ENCODE measurements at places on chromosomes 13 and 19.
A peak's percentile ranks its signal among the peaks of the same experiment; 100 is the strongest.

DNA sequence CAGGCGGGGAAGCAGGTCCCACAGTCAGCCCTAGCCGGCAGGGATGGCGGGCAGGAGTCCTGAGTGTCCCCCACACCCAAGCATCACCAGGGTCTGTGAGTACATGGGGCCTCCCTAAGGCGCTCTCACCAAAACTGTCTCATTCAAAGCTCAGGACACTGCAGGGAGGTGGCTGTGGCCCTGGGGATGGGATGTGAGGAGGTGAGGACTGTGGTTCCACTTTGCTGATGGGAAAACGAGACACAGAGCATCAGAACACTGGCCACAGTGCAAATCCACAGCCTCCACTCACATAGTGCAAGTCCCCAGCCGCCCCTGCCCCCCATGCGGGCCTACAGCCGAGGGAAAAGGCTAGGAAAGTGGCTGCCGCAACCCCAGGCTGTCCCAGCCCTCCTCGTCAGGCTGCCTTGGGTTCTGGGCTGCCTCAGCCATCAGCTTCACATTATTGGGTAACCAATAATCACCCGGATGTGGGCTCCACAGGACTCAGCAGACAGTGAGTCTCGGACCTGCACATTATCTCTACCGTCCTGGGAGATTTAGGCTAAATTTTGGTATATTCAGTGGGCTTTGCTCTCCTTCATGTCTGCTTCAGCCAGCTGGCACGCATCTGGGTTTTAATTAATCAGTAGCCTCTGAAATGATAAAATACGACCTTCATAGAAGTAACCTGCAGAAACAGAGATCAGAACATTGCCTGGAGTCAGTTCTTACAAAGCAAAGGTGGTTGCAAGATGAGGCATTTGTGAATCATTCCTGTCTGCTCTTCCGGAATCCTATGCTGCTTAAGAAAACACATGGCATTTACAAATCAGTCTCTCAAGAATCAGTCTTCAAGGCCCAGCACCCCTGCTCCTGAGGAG is 77.0 kb downstream of the SOX1 start:
- no peak for DNase-seq

DNA sequence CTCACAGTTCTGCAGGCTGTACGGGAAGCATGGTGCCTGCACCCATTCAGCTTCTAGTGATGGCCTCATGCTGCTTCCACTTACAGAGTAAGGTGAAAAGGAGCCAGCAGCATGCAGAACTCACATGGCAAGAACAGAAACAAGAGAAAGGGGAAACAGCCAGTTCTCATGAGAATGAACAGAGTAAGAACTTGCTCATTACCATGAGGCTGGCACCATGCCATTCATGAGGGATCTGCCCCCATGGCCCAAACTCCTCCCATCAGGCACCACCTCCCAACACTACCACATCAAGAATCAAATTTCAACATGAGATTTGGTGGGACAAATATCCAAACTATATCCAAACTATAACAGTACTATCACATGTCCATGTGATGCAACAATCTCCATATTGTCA is 72.1 kb downstream of the KATNAL1 start:
- DNase-seq: no peak

DNA sequence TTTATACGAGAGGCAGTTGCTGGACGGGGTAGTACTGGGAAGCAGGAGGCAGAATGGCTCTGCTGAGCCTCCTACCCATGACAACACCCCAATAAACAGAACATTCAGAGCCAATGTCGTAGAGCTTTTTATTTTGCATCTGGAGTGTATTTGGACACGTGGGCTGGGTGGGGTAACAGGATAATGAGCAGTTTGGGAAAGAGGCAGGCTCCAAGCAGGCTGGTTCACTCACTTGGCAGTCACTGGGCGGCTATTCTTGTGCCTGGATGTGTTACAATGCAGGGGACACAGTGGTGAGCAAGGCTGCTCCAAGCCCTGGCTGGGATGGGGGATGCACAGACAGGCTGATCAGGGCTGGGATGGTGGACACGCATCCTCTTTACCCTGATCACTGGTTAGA is 9.5 kb downstream of the ACTMAP start:
- DNase-seq: peak; percentile 87

GRCh38 chr19:34317311-34317927 is 47.6 kb upstream of the GPI start:
- DNase-seq: no peak

DNA sequence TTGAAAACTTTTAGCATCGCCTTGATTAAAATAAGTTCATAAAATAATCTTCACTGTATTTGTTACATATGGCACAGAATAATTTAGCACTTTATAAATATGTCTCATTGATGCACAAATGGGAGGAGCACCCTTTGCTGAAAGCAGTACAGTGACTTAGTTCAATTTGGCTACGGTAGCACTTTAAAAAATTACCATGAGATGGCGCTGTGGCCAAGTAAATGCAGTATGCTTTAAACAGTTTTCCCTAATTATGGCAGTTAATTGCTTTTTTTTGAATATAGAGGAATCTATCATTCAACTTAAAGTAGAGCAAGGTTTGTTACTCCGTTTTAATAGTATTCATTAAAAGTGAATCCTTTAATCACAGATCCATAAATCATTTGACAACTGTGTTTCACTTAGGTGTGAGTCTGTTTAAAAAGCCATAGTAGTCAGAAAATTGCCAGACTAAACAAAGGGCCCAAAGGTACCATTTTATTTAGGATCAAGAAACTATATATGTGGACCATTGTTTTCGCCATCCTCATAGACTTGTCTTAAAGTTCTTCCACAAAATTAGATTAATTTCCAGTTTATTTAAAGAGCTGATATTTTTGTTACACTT is 34.7 kb upstream of the ESD start:
- peak; percentile 75 for DNase-seq

DNA sequence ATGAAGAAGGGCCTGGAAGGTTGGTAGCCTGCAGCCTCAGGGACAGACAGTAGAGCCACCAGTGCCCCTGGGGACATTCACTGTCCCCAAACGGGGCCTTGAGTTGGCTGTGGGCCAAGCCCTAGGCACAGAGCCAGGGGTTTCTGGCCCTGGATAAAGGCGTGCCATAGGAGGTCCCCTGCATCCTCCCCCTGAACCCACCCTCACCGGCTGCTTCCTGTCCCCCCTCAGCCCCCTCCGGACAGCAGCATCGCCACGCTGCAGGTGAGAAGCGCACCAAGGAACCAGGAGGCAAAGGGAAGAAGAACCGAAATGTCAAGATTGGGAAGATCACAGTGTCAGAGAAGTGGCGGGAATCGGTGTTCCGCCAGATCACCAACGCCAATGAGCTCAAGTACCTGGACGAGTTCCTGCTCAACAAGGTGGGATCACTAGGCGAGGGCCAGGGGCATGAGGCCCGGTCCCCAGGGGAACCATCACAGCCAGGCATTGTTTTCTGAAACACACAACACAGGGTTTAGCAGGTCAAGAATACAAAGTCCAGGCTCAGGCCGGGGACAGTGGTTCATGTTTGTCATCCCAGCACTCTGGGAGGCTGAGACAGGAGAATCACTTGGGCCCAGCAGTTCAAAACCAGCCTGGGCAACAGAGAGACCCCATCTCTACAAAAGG is 14.6 kb upstream of the USE1 start:
- no peak for DNase-seq

- DNase-seq: peak; percentile 29
These were observed 7.5 kb downstream of the ARL11 start for GRCh38 chr13:49635599-49636433.

DNA sequence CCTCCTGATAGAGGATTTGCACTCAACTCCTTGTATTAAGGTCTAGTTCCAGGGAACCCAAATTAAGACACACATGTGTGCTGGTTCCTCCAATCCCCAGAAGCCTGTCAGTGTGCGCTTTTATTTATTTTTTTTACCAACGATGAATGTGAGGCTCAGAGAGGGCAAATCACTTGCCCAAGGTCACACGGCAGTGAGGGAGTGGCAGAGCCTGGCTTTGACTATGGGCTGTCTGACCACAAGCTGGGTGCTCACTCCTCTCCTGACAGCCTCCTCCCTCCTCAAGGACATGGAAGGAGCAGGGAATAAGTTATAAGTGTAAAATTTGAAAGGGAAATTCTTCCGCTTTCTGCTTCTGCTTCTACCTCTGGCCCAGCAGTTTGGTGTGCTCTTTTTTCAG is 48.9 kb downstream of the CYP4F22 start:
- no peak for DNase-seq

GRCh38 chr19:30385666-30386065 is 13.5 kb downstream of the ZNF536 start:
- DNase-seq: no peak

- DNase-seq: no peak
These were observed 175.0 kb downstream of the STK24 start for GRCh38 chr13:98401934-98402333.

DNA sequence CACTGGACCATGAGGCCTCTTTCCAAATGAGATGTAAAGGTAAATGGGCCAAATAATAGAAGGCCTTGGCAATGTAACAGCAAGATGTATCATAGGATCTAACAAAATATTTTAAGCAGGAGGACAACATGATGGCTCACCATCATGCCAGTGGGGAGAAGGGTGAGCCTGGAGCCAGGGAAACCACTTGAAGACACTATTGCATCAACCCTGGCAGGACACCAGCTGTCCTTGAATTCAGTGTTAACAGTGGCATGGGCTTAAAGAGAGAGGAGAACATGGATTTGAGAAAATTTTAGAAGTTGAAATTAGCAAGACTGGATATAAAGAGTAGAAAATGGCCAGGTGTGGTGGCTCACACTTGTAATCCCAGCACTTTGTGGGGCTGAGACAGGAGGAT is 6.7 kb upstream of the RCBTB2 start:
- DNase-seq: no peak
